ENCODE measurements at places on chromosomes 2 and 18. TPM values are rescaled to one million over a fixed set of nuclear protein-coding genes. Genes with fewer than 3 reads are reported as not detected.

The EVA1A gene
- 149 TPM for total RNA-seq

The MC4R gene
- not detected for total RNA-seq

The GAL3ST2 gene
- not detected for total RNA-seq

The CCBE1 gene
- total RNA-seq: 2.4 TPM

The SLC8A1 gene
- 12.5 TPM for total RNA-seq

The GATA6 gene
- 11.9 TPM for total RNA-seq

The CPLX4 gene
- not detected for total RNA-seq

The RSAD2 gene
- 0.66 TPM for total RNA-seq

The NCKAP5 gene
- 0.39 TPM for total RNA-seq

The EFR3B gene
- 0.28 TPM for total RNA-seq

The CD8A gene
- total RNA-seq: not detected

The APCDD1 gene
- total RNA-seq: 0.04 TPM

The CHRND gene
- not detected for total RNA-seq

The DSC1 gene
- not detected for total RNA-seq

The REG3G gene
- total RNA-seq: not detected

The KCNS3 gene
- total RNA-seq: 2.6 TPM

The SFTPB gene
- total RNA-seq: not detected

The MYO7B gene
- 1.5 TPM for total RNA-seq

The DCDC2C gene
- total RNA-seq: not detected

The UGT1A4 gene
- total RNA-seq: not detected

The MFSD2B gene
- total RNA-seq: 0.35 TPM

The GAREM1 gene
- 0.40 TPM for total RNA-seq

The CCDC178 gene
- total RNA-seq: not detected

Measured in pulmonary artery endothelial cell (primary cell).